ENCODE measurements at places on chromosomes 1 and 21.

DNA sequence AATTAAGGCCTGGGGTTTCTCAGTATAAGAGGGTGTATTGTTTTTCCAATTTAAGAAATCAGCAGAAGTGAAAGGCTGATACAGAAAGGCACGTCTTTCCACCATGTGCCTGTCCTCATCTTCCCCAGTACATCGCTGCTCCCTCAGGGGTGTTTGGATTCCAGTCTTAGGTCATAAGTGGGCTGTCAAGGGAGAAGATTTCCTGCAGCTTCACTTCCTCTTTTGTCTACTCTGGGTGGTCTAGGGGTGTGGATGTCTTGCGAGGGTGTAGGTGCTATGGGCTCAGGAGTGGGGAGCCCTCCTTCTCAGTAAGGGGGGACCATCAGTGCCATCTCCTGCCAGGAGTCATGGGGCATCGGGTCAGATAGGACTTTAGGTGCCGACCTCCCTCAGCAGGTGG, 999.8 kb upstream of the NCAM2 start:
- no peak for DNase-seq

- peak; percentile 3 for DNase-seq
These were observed 43.8 kb downstream of the RBM11 start for GRCh38 chr21:14259747-14260146.

GRCh38 chr1:81730881-81731280, 69.9 kb upstream of the ADGRL2 start:
- DNase-seq, result no peak

- peak; percentile 18 for DNase-seq
These were observed 122.8 kb upstream of the IVNS1ABP start for GRCh38 chr1:185439727-185440415.

DNA sequence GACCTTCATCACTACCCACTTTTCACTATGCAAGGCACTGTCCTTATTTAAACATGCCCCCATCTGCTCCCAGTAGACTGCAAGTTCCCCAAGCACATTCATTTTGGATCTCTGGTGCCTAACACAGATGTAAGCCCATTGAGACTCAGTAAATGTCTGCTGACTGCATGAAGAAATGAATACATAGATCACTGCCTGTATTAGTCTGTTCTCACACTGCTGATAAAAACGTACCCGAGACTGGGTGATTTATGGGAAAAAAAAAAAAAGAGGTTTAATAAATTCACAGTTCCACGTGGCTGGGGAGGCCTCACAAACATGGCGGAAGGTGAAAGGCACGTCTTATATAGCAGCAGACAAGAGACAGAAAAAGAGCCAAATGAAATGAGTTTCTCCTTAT, 204.9 kb downstream of the ATG4C start:
- no peak for DNase-seq
